Muscle of arm (tissue), 14 donors: ENCODE measurements at places on chromosomes 3 and 15.

- DNase-seq, result no peak
Measured at GRCh38 chr3:127081001-127081720, 98.2 kb downstream of the PLXNA1 start.

DNA sequence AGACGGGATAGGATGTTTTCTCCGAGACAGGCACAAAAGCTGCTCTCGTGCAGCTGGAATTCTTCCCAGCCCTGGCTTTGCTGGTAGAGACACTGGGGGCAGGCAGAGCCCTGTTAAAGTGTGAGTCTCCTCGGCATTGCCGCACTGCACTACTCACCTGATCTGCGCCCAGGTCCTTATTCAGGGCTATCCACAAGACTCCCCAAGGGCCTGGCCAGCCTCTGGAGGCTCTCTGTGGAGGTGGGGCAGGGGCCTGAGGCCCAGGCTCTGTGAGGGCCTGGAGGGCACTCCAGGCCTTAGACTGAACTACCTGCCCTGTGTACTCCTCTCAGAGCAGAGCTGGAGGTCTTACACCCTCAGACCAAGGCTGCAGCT lies 48.4 kb downstream of the KY start:
- no peak for DNase-seq

DNA sequence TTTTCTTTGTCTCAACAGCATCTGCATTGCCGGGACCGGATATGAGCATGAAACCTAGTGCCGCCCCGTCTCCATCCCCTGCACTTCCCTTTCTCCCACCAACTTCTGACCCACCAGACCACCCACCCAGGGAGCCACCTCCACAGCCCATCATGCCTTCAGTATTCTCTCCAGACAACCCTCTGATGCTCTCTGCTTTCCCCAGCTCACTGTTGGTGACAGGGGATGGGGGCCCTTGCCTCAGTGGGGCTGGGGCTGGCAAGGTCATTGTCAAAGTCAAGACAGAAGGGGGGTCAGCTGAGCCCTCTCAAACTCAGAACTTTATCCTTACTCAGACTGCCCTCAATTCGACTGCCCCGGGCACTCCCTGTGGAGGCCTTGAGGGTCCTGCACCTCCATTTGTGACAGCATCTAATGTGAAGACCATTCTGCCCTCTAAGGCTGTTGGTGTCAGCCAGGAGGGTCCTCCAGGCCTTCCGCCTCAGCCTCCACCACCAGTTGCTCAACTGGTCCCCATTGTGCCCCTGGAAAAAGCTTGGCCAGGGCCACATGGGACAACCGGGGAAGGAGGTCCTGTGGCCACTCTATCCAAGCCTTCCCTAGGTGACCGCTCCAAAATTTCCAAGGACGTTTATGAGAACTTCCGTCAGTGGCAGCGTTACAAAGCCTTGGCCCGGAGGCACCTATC lies 5.0 kb downstream of the NUTM1 start:
- DNase-seq, result no peak

- no peak for DNase-seq
Measured at GRCh38 chr3:134885877-134886621, 91.0 kb downstream of the EPHB1 start.

DNA sequence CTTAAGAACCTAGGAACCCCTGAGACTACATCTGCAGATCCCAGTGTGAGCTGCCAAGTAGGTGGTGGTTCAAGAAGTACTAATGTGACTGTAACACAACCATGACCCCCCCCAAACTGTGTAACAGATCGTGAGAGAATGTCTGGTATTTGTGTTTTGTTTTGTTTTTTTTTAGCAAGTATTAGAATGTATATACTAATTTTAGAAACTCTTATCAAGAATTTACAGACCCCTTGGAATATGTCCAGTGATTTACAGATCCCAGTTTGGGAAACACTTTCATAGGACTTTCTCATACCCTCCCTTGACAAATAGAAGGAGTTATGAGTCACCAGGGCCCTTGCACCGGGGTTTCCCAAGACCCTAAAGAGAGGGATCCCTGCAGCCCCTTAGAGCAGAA lies 79.8 kb downstream of the SEMA5B start:
- no peak for DNase-seq
